IMR-90 (cell line): ENCODE measurements at places on chromosomes 2 and 18. TPM values are rescaled to one million over a fixed set of nuclear protein-coding genes. Genes with fewer than 3 reads are reported as not detected.
A peak's percentile ranks its signal among the peaks of the same experiment; 100 is the strongest.

- DNase-seq: no peak
Measured at GRCh38 chr2:168449419-168449818, 6.7 kb upstream of the CERS6 start.

GRCh38 chr18:58793361-58793760 is 71.3 kb upstream of the ZNF532 start:
- DNase-seq: peak; percentile 90

DNA sequence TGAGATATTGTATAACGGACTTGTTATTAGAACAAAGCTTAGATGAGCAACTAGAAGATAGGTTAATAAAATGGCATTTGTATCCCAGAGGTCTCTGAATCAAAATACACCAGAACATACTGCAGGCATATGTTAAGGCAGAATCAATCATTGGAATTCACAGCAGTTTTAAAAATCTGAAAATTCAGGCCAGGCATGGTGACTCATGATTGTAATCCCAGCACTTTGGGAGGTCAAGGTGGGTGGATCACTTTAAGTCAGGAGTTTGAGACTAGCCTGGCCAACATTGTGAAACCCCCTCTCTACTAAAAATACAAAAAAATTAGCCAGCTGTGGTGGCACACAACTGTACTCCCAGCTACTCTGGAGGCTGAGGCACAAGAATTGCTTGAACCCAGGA is 405.2 kb downstream of the ZEB2 start:
- DNase-seq: peak; percentile 49

LYG2 gene
- not detected in 2 replicates for total RNA-seq

GRCh38 chr2:8803658-8804379 is 33.6 kb downstream of the KIDINS220 start:
- peak; percentile 97 for DNase-seq

GRCh38 chr18:46567196-46567595 is 89.8 kb downstream of the LOXHD1 start:
- DNase-seq: no peak

DNA sequence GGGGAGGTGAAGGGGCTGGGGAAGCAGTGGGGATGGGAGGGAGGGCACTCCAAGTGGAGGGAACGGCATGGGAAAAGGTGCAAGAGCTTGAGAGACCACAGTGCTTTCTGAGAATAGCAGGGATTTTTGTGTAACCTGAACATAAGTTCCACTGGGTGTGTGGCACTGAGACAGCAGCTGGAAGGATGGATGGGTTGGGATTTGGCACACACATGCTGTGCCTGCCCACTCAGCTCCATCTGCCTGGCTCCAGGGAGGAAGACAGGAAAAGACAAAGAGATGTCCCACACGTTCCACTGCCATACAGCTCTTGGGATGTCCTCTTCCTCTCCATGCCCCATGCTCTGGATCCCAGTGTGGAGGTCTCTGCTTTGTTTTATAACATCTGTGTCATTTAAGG is 114.1 kb upstream of the TEX51 start:
- DNase-seq: no peak

DNA sequence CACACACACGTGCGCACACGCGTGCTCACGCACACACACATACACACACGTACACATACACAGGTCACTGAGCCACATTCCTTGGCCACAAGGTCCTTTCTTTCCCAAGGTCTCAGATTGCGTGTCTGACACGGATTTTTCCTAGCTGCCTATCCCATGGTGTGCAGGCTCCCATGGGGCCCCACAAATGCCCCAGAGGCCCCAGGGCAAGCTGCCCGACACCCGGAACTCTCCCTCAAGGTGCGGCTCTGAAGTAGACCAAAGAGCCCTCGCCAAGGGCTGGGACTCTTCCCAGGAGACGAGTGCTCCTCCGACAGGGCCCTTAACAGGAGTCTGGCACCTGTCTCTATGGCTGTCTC is 46.7 kb downstream of the SDC1 start:
- no peak for DNase-seq

- DNase-seq: peak; percentile 94
Measured at GRCh38 chr2:216031960-216032689, 18.8 kb upstream of the MREG start.

IL36G gene
- not detected in 2 replicates for total RNA-seq

HOXD12 gene
- not detected in 2 replicates for total RNA-seq

SLC25A12 gene
- 17.6 and 23.6 TPM in 2 replicates for total RNA-seq

DNA sequence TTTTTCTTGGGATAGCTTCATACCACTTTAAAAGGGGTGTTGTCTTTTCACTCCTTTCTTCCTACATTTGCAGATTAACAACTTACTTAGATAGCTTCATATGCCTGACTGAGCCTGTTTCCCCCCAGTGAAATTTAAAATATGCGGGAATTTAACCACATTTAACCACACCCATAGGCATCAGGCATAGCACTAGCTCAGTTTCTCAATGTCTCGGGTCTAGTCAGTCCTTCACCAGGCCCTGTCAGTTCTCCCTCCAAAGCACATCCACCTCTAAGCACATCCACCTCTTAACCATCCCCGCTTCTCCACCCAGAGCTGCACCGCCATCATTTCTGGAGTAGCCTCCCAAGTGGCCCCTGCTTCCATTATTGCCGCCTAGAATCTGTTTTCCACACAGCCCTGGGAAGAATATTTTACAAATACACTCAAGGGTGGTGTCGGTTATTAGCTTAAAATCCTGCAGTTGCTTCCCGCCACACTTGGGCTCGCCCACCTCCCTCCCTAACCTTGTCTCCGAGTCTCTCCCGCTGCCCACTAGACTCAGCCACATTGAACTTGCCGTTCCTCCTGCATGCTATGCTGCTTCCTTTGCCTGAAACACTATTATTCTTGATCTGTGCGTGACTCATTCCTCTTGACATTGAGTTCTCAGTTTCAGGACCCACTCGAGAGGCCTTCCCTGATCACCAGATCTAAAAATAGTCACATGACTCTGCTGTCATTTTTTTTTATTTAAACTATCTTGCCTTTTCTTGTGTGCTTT is 68.3 kb downstream of the SPTBN1 start:
- peak; percentile 83 for DNase-seq

GRCh38 chr2:106095478-106096298 is 98.4 kb downstream of the UXS1 start:
- DNase-seq: no peak

GRCh38 chr2:26971911-26972786 is 1.7 kb downstream of the MAPRE3 start:
- DNase-seq: no peak

GRCh38 chr2:8403876-8404275 is 278.0 kb upstream of the ID2 start:
- no peak for DNase-seq

DNA sequence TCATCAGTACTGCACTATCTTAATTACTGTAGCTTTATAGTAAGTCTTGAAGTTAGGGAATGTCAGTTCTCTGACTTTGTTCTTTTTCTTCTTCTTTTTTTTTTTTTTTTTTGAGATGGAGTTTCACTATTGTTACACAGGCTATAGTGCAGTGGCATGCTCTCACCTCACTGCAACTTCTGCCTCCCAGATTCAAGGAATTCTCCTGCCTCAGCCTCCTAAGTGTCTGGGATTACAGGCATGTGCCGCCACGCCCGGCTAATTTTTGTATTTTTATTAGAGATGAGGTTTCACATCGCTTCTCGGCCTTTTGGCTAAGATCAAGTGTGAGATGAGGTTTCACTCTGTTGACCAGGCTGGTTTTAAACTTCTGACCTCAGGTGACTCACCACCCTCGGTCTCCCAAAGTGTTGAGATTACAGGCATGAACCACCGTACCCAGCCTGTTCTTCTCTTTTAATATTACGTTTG is 41.9 kb upstream of the TANC1 start:
- peak; percentile 78 for DNase-seq

GRCh38 chr2:2112416-2113105 is 218.5 kb downstream of the MYT1L start:
- DNase-seq: no peak

DUSP11 gene
- 25.6 and 28.6 TPM in 2 replicates for total RNA-seq

MBD5 gene
- 14.2 and 17.5 TPM in 2 replicates for total RNA-seq
